Suppressor macrophage (primary cell): ENCODE measurements at places on chromosomes 5 and 9.

DNA sequence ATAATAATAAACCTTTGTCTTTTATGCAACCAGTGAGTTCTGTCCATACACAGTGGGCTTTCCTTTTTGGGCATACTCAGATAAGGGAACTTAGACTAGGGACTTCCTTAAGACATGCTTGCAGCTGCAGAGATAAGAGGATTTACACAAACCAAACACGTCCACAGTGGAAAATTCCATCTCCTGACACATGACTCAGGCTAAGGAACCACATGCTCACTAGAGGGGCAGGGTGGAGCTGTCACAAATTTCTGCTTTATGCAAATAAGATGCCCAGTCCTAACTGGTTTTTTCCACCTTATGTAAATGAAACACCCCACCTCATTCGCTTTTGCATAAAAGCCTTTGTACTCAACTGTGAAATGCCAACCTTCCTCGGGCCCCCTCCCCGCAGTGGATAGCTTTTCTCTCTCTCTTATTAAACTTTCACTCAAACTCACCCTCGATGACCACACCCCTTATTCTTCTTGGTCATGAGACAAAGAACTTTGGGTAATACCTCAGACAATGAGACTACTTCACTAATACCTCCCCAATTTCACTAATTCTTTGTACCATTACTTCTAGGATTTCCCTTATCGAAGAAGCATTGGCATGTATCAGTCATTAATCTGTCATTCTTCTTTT lies 170.3 kb upstream of the FTMT start:
- DNase-seq = no peak

DNA sequence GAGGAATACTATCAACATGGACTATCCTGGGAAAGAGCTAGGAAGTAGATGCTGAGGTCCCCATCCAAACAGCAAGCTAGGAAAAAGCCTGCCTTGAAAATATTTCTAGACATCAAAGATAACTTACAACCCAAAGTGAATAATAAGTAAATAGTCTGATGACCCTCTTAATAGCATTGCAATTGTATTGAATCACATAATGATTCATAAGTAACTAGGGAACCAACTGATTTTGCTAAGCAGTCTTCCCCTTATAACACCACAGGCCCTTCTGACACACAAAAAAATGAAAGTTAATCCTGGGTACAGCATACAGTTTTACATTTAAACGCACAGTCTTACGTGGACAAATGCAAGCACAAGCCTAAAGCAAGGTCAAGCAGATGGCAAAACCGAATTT lies 199.3 kb downstream of the RFK start:
- no peak for DNase-seq

- DNase-seq = no peak
Measured at GRCh38 chr5:128645581-128645980, 107.5 kb upstream of the FBN2 start.

- DNase-seq = no peak
Measured at GRCh38 chr9:134732392-134733110, 90.9 kb downstream of the COL5A1 start.

DNA sequence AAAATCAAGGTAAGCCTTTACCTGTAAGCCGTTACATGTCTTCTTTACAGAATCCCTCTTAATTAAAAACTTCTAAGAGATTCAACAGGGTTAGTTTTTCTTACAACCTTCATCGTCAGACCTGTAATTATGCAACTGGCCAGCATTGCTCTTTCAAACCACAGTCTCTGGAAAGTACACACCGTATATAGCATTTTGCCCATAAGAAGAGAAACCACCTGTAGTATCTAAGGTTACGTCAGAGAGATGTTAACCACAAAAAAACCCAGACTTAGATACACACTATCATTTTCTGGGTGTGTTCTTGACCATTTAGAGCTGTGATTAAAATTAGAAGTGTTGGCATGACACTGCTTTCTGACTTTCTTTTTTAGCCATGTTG lies 140.0 kb downstream of the MUSK start:
- no peak for DNase-seq

DNA sequence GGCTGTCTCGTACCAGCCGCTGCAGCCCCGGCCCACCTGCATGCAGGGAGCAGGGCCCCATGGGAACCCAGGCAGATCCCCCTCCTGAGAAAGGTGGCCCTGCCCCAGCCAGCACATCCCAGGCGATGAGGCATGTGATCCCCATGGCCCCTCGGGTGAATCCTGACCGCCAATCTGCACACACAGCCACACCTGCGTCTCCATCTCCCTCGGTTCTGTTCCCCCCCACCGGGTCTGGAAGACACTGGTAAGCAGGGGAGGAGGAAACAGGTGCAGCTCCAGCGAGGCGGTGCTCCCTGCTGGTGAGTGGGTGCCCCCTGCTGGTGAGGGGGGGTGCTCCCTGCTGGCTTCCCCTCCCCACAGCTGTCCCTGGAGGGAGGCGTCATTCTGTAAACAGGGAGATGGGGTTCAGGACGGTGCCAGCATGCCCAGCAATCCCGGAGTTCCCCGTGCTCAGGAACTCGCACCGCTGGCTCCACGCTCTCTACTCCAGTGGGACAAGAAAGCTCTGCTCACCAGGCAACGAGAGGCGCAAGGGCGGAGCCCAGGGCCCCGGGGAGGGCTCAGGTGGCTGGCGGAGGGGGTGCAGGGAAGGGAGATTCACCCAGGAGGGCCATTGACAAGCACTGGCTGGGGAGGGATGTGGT lies 28.4 kb upstream of the SLC12A7 start:
- peak; percentile 92 for DNase-seq

DNA sequence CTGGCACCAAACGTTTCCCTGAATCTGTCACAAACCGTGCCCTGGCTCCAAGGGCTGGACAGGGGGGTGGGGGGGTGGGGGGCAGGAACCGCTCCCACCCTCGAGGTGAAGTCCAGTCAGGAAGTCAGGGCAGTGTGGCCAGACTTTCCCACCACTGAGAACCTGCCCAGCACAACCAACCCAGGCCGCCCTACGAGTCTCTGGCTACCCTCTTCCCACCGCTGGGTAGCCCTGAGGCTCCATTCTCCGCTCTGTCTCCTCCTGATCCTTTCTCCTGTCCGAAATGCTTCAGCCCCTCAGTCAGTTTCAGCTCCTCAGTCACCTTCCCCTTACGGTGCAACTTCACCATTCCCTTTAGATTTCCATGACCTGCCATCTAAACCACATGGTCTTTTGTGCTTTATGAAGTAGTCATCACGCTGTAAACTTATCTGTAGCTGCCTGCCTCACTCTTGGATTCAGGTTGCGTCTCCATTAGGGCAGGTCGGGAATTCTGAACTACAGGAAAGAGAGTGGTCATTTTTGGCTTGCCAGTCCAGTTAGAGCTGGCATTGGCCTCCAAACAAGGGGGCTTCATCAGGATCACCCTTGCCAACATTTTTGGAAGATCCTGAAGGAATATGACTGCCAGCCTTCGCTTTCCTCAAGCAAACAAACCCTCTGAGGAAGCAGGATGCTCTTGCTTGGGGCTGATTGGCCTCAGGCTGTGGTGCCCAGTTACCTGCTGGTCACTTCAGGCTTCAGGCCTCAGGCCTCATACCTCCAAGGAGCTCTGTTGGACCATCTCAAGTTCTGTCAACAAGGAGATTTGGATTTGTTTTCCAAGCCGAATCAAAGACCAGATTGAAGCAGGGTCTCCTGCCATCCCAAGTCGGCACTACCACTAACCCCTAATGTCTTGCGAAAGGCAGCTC lies 794 bp upstream of the DCAF12 start:
- no peak for DNase-seq

- peak; percentile 92 for DNase-seq
Measured at GRCh38 chr9:131667576-131667975, 72.3 kb downstream of the RAPGEF1 start.

DNA sequence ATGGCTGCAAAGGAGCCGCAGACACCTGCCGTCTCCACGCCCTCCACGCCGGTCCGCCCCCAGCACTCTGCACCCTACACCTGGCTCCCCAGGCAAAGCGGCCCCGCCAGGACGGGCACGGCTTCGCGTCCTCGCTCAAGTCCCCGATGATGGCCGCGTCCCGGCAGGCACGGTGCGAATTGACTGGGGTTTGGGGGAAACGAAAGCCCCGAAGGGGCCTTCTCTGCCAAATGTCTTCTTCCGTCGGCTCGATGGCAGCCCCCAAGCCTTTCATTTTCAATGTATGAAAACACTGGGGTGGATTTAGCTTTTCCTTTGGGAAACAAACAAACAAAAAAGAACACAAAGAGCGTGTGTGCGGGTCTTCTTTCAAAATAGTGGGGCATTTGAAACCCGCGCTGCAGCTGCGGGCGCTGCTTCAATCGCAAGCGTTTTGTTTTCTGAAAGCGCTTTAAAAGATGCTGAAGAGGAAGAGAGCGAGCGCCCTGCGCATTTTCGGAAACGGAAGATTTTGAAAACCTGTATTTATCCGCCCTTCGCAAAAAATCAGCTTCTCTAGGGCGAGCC lies 160.0 kb downstream of the RMI1 start:
- DNase-seq = peak; percentile 14

DNA sequence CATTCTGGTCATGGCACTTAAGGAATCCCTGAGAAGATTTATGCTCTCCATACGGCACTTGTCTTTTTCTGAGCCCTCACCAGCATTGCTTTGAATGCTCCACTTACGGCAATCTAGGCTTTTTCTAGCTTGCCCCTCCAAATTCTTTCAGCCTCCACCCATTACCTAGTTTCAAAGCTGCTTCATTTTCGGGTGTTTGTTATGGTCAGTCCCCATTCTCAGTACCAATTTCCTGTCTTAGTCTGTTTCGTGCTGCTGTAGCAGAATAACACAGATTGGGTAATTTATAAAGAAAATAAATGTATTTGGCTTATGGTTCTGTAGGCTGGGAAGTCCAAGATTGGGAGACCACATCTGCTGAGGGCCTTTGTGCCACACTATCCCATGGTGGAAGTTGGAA lies 42.0 kb downstream of the ARHGEF28 start:
- no peak for DNase-seq
